Activated naive CD4-positive, alpha-beta T cell treated with Interleukin-2 at 50 U/mL for 16 hours (primary cell): ENCODE measurements at places on chromosomes 16 and 17.

GRCh38 chr16:47873434-47873833 lies 282.4 kb downstream of the ABCC12 start:
- no peak for DNase-seq

GRCh38 chr17:17710728-17711541 lies 29.7 kb downstream of the RAI1 start:
- DNase-seq, result no peak

GRCh38 chr17:16313139-16314090 lies 39.9 kb downstream of the CENPV start:
- DNase-seq, result no peak

GRCh38 chr16:77396461-77396860 lies 38.4 kb downstream of the ADAMTS18 start:
- DNase-seq, result no peak

DNA sequence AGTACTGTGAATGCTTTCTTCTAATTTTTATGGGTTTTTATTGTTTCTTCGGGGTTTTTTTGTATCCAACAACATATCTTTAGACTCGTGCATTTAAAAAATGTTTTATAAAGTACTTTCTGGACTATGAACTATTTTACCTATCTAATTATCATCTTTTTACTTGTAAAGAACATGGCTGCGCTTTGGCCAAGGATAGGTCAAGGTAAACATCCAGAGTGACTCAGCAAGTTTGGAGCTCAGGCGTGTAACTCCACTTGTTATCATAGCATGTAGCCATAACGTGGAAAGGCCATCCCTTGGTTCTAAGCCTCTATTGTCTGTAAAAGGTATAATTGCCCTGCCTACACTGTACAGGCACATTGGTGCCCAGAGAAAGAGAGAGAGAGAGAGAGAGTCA lies 818.0 kb upstream of the GOT2 start:
- DNase-seq, result no peak

- no peak for DNase-seq
Measured at GRCh38 chr17:80881306-80881705, 110.3 kb upstream of the CHMP6 start.

- no peak for DNase-seq
Measured at GRCh38 chr17:66811683-66812054, 23.2 kb upstream of the CACNG5 start.

DNA sequence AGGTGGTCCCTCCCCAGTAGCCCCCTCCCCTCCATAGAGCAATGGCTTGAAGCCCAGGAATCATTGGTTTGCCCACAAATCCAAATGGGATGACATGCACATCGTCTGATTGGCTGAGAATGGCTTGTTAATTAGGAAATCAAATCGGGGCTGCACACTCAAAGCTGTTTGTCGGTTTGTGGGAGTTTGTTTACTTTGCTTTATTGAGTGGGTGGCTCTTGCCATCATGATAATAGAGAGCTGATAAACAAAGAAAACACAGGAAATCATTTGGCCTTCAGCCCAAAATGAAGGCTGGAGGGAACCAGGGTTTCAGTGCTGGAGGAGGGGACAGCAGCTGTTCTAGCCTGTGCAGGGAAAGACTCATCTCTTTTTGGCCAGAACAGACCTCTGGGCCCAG lies 316.3 kb downstream of the CBLN1 start:
- no peak for DNase-seq
